ENCODE measurements at places on chromosomes 16 and 17. TPM values are rescaled to one million over a fixed set of nuclear protein-coding genes. Genes with fewer than 3 reads are reported as not detected.

DNA sequence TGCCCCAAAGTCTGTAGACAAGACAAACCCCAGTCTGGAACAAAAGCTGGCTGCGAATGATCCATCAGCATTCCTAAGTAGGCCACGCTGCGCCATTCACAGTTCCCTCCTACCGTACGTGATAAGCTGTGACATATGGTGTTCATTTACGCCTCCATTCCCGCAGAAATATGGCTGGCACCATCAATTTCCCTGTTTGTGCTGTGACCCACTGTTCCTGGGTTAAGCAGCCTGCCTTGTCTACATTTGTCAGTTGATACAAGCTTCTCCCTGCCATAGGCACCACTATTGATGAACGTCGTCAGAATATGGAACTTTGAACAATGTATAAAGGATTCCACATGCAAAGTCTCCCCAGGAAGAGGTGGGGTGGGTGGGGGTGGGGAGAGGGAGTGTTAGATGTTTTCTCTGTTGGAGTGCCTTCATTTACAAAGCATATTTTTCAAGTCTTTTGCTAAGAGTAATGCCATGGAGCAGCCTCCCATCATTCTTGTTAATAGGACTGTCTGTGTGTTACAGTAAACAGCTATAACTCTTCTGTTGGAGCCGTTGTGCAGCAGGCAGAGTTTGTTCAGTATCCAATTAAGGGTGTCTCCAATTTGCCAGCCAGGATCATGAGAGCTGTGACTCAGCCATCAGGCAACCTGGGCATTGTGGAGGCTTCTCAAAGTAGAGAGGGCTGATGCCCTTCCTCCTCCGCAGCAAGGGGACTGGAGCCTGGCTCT lies 294.6 kb downstream of the TMEM114 start:
- no peak for DNase-seq

- DNase-seq: no peak
These were observed 11.0 kb downstream of the UBALD1 start for GRCh38 chr16:4603624-4604170.

DNA sequence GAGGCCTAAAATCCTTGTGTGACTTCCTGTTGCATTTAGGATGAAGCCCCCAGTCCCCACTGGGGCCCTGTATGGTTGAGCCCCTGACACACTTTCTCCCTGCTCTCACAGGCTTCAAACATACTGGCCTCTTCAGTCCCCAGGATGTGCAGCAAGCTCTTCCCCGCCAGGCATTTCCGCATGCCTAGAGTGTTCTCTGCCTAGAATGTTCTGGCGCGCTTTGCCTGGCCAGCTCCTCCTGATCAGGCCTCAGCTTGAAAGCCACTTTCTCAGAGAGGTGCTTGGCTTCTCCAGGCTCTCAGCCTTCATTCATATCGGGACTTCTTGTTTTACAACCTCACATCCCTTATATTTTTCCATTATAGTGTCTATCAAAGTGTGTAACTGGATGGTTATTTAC lies 123.7 kb downstream of the SPACA3 start:
- no peak for DNase-seq

DNA sequence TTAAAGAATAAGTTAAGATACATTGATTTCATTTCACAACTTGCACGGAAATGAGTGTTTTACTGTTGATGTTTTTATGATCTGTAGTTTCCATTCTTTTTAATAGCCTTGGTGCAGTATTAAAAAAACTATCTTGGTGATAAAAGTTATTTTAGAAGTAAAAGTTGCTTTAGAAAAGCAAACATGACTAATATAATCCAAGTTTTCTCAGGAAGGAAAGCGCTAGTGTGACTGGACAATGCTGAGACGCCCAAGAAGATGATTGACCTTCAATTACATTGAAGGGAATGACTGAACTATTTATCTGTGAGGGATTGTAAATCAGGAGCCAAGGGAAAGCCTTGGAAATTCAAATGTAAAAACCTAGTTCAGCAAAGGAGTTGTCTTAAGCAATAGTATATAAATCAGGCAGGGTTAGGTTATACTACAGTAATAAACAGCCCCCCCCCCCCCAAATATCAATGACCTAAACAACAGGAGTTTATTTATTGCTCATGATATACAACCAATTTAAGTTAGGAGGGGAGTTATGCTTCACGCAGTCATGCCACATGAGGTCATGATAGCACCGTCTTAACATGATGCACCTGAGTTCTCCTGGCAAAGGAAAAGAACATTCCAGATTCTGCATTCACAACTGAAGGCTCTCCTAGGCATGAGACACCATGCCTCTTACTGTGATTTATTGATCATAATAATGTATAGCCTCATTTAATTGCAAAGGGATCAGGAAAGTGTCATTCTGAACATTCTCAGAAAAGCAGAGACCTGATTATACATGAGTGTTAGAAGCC lies 443.8 kb downstream of the CDH13 start:
- no peak for DNase-seq

DNA sequence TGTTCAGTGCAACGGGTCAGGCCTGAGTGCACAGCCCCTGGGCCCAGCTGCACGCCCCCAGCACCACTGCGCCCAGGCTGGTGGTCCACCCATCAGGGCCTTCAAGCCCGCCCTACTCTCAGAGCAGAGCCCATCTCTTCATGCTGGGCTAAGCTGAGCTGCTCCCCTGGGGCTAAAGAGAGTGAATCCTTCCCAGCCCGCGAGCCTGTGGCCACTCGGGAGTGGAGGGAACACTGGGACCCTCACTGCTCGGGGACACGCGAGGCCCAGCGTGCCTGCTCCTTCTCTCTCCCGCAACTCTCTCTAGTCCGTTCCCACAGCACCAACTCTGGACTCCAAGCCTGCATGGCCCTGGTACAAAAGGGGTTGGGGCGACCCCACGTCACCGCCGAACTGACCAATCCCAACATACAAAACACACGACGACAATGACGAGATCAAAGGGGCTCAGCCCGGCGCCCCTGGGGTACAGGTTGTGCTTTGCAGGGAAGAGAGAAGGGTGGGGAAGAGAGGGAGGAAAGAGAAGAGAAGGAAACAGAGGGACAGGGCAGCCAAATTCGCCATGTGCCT lies 4.1 kb upstream of the SIRT7 start:
- no peak for DNase-seq

- DNase-seq: no peak
These were observed 20.1 kb upstream of the ADCY9 start for GRCh38 chr16:4136229-4136813.

- DNase-seq: peak; percentile 16
These were observed 27.4 kb upstream of the TNS4 start for GRCh38 chr17:40528692-40529417.

DNA sequence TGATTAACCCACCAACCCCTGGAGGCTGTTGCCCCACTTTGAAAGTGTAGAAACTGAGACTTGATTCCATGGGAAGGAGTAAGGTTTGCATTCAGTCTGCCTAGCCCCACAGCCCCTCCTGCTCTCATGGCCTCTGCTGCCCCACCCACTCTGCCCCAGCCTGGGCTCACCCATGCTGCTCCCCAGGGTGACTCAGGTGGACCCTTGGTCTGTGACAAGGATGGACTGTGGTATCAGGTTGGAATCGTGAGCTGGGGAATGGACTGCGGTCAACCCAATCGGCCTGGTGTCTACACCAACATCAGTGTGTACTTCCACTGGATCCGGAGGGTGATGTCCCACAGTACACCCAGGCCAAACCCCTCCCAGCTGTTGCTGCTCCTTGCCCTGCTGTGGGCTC lies 6.5 kb downstream of the PRSS41 start:
- peak; percentile 28 for DNase-seq

Gene FBXW10B
- total RNA-seq: 3.4 TPM

Gene SLC38A7
- total RNA-seq: 14.5 TPM

Gene CTRL
- 2.3 TPM for total RNA-seq

Gene PNMT
- 0.53 TPM for total RNA-seq

Gene PLXDC1
- 6.5 TPM for total RNA-seq
